ENCODE measurements at places on chromosomes 3 and 15.

DNA sequence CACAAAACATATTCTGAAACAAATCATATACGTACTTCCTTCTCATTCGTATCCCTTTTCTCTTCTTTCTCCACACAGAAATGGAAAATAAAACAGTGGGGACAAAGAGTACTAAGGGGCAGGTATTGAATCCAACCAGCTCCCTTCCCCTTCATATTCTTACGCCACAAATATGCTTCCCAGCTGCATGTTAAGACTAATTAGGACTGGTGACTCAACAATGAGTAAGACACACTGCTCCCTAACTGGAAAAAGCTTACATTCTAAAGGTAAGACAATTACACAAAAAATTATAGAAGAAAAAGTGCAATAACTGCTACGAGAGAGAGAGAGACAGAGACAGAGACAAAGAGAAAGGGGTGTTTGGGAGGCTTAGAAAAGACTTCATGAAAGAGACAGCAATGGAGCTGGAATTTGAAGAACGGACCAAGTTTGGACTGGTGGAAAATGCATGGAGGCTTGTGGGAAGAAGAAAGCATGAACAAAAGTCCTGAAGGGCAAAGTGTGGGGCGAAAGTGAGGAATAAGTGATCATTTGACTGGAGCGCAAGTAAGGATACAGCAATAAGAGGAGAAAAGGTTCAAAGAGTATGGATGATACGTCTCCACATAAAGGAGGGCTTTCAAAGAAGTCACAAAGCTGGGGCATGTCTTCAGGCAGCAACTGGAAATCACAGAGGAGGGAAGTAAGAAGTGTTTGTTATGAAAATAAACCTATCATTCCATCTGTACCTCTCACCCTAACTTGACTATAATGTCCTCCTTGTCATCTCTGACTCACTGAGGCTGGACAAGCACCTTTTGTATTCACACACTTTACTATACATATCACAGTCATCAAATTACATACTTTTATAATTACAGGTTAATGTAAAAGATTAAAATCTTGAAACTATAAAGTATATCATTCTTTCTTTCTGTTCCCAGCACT, 49.2 kb downstream of the RYK start:
- no peak for DNase-seq

GRCh38 chr3:169348276-169348675, 315.2 kb downstream of the MECOM start:
- no peak for DNase-seq

DNA sequence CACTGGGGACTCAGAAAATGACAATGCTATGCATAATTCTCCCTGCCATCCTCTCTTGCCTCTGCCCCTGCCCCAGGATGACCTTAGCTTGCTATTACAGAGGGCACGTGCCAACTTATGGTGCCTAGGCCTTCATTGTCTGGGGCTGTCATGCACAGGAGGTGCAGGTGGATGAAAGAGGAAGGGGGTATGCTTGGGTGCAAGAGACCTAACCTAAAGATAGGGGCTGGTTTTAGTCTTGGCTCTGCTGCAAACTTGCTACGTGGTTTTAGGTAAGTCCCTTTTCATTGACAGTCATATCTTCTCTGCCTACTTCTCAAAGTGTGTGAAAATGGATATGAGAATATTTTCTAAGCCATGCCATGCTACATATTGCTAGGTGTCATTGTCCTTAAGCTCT, 161.3 kb downstream of the EPHB1 start:
- DNase-seq, result no peak

GRCh38 chr15:49888323-49888693, 230.7 kb downstream of the ATP8B4 start:
- no peak for DNase-seq

DNA sequence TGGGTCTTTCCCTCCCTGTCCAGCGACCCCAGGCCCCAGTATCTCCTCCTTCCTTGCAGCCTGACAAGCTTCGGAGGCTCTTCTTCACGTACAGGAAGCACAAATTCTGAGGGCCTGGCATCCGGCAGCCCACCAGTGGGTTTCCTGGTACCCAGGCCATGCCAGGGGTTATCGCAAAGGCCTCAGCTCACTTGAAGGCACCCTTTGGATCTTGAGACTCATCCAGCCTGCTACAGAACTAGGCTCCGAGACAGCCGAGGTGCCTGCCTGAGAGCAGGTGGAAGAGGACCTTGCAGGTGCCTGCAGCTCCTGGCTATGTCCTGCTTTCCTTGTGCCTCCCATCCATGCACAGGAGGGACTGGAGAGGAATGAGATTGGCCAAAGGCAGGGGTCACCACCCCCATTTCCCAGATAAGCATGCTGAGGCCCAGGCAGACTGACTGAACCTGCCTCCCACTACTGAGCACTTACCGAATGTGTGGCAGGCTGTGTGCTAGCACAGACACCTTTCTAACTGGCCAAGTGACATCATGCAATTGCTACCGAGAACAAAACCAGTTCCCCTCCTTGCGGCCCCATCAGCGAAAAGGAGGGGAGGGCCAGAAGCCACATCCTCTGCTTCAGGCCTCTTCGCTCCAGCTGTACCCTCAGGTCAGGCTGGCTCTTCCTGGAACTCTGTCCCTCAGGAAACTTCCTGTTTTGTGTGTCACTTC, 11.2 kb downstream of the SH2D7 start:
- DNase-seq, result no peak

DNA sequence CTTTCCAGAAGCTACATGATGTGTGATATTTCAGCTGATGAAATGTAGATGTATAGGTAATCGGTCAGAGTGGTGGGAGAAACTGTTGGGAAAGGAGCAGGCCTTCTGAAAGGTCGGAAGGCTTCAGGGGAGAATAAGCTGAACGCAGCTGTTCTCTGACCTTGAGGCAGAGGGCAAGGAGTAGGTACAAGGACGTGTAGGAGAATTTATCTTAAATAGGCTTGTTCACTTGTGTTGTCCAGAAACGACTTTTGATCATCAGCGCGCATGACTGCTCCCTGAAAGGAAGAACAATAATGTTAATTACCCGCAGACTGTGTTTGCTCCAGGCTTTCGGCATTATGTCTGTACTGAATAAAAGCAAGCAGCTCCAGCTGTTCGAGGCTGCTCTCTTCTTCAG, 39.6 kb downstream of the GPR160 start:
- DNase-seq, result no peak

DNA sequence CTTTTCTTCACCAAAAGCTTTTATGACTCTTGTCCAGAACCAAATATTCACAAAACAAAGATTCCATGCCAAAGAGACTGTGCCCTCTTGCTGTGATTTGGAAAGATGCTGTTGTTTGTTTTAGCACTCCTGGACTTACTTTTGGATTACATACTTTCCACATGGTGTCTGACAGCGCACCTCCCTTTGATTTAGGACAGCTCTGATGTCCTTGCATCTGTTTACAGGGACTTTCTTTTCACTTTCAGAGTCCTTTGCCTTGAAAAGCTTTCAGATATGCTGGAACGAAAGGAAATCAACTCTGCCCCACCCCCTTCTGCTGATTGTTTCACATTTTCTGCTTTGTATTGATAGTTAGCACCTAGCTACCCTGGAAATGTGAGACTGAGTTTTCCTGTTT, 133.0 kb upstream of the NR2E3 start:
- no peak for DNase-seq

DNA sequence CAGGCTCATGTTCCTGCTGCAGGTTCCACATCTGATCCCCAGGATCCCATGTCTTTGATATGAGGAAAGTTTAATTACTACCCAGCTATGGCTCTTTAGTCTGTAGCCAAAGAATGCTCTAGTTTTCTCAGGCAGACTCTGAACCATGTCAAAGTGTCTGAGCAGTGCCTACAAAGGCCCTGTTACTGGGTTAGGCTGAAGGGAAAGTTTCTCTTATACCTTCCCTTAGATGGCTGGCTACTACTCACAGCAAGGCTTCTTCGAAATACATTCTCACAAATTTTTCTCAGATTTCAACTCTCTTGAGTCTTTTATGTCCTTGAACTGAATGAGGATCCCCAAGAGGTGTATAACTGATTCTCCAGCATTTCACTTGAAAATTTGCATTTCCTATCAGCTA, 102.4 kb downstream of the NR1D2 start:
- no peak for DNase-seq

DNA sequence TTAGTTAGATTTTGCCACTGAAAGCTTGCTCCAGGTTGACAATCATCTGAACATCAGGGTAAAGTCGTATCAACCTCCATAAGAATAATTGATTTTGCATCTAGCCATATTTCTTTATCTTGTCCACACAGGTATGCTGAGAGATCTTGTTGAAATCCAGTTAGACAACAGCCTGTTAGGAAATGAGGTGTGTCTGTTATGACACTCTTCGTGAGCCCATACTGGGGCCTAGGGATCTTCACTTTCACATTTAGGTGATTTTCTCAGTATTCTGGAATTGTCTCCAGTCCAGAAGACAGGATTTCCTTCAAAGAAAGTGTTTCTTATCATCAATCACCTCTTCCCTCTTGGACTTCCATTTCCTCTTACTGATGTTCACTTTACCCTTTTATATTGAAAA, 18.1 kb downstream of the DNAJB11 start:
- no peak for DNase-seq

DNA sequence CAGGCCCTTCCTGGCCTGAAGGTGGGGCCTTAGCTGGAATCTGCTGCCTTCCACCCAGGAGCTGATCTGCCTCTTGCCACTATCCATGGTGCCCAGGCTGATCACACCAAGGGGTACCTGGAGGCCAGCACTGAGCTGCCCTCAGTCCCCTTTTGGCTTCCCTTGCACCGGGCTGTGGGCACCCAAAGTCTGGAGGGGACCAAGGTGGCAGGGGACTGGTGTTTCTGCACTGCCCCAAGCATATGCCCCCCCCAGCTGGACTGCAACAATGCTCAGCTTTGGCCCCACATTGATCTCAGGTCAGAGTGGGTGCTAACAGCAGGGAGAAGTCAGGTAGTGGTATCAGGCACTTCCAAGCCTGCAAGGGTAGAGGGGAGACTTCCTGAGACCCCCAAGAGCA, 902.6 kb upstream of the EPHA6 start:
- DNase-seq, result no peak
